ENCODE measurements at places on chromosomes 1 and 21. TPM values are rescaled to one million over a fixed set of nuclear protein-coding genes. Genes with fewer than 3 reads are reported as not detected.

The ZNF683 gene
- polyA plus RNA-seq, result not detected

The OLIG2 gene
- not detected for polyA plus RNA-seq

The DIRAS3 gene
- polyA plus RNA-seq, result 13.1 TPM

The BRINP2 gene
- polyA plus RNA-seq, result not detected

The FAM3B gene
- polyA plus RNA-seq, result not detected

The CFHR4 gene
- not detected for polyA plus RNA-seq

The SERTAD4 gene
- polyA plus RNA-seq, result 1.8 TPM

The KRTAP21-2 gene
- polyA plus RNA-seq, result not detected

The CTSS gene
- 7.1 TPM for polyA plus RNA-seq

The CYB5RL gene
- 4.0 TPM for polyA plus RNA-seq

The HCRTR1 gene
- not detected for polyA plus RNA-seq

The CR1L gene
- not detected for polyA plus RNA-seq

The AK5 gene
- polyA plus RNA-seq, result 34.2 TPM

The VCAM1 gene
- polyA plus RNA-seq, result 40.3 TPM

The RNF220 gene
- polyA plus RNA-seq, result 46.4 TPM

The LIN28A gene
- not detected for polyA plus RNA-seq

The AMIGO1 gene
- polyA plus RNA-seq, result 1.5 TPM

The OR2L3 gene
- not detected for polyA plus RNA-seq

The MAP3K21 gene
- 0.24 TPM for polyA plus RNA-seq

The DNAI4 gene
- polyA plus RNA-seq, result 2.2 TPM

The CGN gene
- polyA plus RNA-seq, result 0.31 TPM

The OR2T4 gene
- not detected for polyA plus RNA-seq

The C4BPA gene
- polyA plus RNA-seq, result not detected

The LAX1 gene
- polyA plus RNA-seq, result not detected

The MYBPH gene
- polyA plus RNA-seq, result 0.09 TPM

The NTRK1 gene
- polyA plus RNA-seq, result not detected

The NPPB gene
- not detected for polyA plus RNA-seq

The BCAR3 gene
- polyA plus RNA-seq, result 24.9 TPM

The DNAH14 gene
- 7.2 TPM for polyA plus RNA-seq

The SLC9C2 gene
- not detected for polyA plus RNA-seq

The SLC16A4 gene
- 98.8 TPM for polyA plus RNA-seq

The UBE2U gene
- not detected for polyA plus RNA-seq

The HTR6 gene
- polyA plus RNA-seq, result not detected

The NFASC gene
- 1.7 TPM for polyA plus RNA-seq

The GUCA2A gene
- not detected for polyA plus RNA-seq

The CBR3 gene
- polyA plus RNA-seq, result 10.9 TPM

The ELF3 gene
- 0.72 TPM for polyA plus RNA-seq

The PLEKHG5 gene
- 5.4 TPM for polyA plus RNA-seq

The RXRG gene
- polyA plus RNA-seq, result not detected

The ADORA1 gene
- polyA plus RNA-seq, result 2.1 TPM

The MPL gene
- polyA plus RNA-seq, result not detected

The ADGRL2 gene
- polyA plus RNA-seq, result 24.8 TPM

The CFAP45 gene
- 0.51 TPM for polyA plus RNA-seq
